ENCODE measurements at places on chromosomes 5 and 9. TPM values are rescaled to one million over a fixed set of nuclear protein-coding genes. Genes with fewer than 3 reads are reported as not detected.

The KCNN2 gene
- 3.9 TPM for total RNA-seq

GRCh38 chr5:124839371-124839998 lies 93.0 kb upstream of the ZNF608 start:
- DNase-seq, result peak; percentile 12

DNA sequence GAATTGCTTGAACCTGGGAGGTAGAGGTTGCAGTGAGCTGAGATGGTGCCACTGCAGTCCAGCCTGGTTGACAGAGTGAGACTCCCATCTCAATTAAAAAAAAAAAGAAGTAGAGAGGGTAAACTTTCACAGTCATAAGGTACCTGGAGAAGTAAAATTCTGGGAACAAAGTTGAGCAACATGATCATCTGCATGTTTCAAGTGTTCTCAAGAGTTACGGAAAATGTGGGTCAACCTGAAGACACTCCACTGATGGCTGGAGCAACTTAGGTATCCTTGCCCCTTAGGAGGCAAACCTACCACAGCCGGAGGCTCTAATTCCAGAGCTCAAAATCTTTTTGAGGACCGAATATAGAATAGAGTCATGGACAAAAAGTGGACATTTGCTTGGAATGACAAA lies 370.8 kb upstream of the RFX3 start:
- no peak for DNase-seq

The MED22 gene
- total RNA-seq, result 27.7 TPM

GRCh38 chr5:15373151-15373550 lies 126.8 kb upstream of the FBXL7 start:
- no peak for DNase-seq
